ENCODE measurements at places on chromosomes 6 and 20.

- no peak for DNase-seq
Measured at GRCh38 chr6:26032340-26033084, 54.7 kb upstream of the HFE start.

DNA sequence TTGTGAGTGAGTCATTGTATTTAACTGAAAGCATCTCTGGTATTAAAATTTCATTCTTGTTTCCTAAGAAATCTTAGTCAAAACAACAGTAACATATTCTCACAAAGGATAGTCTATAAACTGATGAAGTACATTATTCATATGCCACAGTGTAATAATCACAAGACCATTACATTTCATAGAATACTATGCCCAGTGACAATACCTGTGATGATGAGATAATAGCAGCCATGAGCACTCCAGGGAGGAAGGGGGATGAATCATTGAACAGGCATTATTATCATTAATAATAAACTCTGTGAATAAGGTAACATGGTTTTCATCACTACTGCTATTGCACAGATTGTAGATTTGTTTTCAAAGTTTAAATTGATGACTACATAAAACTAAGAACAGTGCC is 667.9 kb downstream of the EPM2A start:
- no peak for DNase-seq

DNA sequence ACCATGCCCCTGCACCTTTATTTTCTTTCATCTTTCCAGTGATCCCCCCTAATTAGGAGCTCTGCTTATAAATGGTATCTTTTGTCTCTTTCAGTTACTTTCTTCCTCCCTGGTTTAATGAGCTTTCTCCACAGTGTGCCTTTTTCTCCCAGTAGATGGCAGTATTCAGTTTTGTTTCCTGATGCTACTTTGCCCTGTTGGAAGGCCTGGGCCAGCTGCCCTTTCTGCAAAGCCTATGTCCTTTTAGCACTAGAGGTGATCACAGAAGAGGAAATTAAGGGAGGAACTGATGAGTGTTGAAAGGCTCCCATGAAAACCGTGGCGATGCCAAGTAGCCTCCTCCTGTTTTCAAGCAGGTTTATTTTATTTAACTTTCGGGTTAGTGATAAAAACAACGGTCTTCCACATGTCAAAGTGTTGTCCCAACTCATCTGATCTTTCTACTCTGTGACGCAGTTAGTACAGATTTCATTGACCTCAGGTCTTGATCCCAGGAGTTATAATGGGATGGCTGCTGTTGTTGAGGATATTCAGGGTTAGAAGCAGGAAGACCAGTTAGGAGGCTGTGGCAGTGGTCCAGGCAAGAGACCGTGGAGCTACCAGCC is 184.2 kb upstream of the BMP2 start:
- DNase-seq = no peak

DNA sequence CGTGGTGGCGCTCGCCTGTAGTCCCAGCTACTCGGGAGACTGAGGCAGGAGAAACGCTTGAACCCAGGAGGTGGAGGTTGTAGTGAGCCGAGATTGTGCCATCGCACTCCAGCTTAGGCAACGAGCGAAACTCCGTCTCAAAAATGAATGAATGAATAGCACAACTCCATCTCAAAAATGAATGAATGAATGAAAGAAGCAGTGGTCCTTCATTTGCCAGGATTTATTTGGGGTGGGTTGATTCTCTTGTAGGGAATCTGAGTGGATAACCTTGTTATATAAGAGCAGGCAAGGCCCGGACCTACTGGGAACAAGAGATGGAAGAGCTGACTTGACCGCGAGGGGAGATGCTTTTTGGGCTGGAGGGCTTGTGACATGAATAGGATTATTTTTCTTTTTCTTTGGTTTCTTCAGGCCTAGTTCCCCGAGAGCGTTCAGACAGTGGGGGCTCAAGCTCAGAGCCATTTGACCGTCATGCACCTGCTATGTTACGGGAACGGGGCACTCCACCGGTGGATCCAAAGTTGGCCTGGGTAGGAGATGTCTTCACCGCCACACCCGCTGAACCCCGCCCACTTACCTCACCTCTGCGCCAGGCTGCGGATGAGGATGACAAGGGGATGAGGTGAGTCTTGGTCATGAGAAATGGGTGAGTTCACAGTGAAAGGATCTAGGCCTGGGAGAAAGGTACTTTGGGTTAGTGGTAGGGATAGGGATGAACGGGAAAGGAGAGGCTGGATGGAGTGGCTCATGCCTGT is 9.8 kb downstream of the PRRC2A start:
- DNase-seq = no peak

GRCh38 chr6:165515963-165516624 is 146.9 kb downstream of the PDE10A start:
- no peak for DNase-seq

GRCh38 chr20:1338801-1339200 is 9.9 kb upstream of the SDCBP2 start:
- no peak for DNase-seq

DNA sequence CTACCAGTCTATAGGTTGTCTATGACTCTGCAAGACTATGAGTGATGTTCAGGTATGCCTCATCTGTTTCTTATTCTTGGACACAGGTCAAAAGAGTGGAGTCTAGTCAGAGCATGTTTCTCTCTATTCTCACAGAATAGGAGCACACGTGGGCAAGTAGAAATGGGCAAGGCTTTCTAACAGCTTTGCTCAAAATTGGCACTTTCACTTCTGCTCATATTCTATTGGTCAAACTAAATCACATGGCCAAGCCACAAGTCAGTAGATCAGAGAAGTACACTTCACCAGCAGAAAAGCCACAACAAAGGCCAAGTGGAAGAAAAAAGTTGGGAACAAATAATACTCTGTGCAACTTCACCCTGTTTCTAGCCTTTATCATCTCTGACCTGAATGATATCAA is 354.5 kb upstream of the SYNCRIP start:
- DNase-seq = no peak

DNA sequence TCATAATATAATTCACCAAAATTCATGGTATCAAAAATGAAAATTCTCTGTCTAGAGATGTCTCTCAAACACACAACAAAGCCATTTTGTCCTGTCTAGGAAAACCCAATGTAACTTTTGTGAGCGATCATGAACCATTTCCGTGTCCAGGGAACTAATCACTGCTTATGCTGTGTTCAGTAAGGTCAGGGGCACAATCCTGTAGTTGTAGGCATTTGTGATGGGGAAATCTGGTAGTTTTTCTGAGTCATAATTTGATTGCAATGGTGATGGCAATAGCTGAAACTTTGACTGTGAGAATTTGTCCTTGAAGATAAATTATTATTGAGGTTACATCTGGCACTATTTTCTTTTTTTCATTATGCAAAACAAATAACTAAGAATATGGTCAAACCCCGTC is 21.0 kb upstream of the GCLC start:
- DNase-seq = no peak

DNA sequence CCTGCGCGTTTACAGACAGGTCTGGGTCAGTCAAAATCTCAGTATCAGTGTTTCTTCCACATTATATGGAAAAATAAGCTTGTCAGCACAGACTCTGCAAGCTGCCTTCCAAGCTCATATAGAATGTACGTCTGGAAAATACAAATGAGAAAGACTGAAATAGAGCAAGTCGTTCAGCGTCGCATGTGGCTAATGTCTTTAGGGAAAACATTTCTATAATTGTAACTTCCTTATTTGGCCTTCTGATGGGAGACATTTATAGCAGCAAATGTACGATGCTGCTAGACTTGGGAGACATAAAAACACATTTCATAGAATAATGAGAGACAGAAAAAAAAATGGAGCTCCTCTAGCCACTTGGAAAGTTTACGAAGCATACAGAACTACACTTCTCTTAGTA is 122.2 kb downstream of the KIF16B start:
- no peak for DNase-seq

- DNase-seq = no peak
Measured at GRCh38 chr6:87213364-87213763, 58.0 kb downstream of the ZNF292 start.

GRCh38 chr6:24980507-24981385 is 45.0 kb upstream of the RIPOR2 start:
- DNase-seq = no peak

GRCh38 chr6:132764370-132764769 is 6.7 kb upstream of the VNN2 start:
- no peak for DNase-seq

DNA sequence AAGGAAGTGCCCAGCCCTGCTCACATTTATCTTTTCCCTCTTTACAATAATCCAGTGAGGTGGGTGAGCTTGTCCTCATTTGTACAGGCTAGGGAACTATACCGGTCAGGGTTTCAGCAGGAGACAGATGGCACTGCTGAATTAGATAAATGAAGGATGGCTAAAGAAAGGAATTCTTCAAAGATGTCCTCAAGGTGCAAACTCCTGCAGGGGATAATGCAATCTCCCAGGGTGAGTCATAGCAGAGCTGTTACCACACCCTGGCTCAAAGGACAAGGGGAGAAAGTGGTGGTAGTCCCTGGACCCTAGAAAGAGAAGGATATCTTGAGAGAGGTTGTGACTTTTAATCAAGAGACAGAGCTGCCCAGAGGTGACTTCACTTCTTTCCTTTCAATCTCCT is 66.7 kb downstream of the RFPL4B start:
- no peak for DNase-seq

DNA sequence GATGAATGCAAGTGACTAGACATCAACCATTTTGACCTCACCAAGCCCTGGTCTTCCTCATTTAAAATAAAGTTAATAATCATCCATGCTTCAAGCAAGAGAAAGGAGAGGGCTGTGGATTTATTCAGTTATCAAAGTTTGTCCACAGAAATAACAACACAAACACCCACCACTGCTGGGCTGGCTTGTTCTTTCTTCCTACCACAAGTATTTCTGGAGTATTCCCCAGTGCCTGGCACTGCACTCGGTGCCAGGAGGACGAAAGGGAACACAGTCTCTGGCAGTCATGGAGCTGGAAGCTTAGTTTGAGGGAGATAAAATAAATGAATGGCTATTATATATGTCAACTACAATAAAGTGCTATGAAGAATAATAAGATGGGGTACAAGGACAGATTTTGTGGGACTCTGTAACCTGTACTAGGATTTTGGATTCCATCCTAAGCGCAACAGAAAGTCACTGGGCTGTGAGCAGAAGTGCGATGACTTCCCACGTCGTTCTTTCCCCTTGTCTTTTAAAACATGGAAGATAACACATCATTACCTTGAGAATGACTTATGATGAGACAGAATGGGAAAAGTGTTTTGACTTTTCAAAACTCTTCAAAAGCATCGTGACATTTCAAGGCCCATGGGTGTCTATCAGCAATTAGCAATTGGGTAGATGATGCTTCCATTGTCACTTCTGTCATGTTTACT is 74.5 kb upstream of the TRAF3IP2 start:
- no peak for DNase-seq

DNA sequence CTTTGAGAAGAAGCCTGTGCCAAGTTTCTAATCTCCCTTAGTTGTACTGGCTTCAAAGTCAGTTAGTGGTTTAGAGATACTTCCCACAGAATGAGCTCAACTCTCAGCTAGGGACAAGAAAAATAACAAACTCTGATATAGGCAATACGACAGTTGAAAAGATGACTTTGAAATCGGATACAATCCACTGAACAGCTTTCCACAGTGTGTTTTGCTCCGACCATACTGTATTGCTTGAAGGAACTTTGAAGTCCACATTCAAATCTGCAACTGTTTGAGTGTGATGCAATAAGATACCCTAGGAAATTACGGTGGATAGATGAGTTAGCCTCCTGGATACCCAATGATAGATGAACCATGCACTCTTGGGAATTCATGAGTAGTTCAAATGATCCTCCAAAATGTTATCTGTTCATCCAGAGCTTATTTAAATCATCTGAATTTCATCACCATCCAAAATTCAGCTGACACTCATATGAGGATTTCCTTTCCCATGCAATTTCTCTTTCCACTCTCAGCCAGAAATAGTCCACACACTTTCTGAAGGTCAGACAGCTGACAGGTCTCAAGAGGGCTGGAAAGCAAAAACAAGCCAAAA is 443.8 kb downstream of the HAO1 start:
- no peak for DNase-seq

DNA sequence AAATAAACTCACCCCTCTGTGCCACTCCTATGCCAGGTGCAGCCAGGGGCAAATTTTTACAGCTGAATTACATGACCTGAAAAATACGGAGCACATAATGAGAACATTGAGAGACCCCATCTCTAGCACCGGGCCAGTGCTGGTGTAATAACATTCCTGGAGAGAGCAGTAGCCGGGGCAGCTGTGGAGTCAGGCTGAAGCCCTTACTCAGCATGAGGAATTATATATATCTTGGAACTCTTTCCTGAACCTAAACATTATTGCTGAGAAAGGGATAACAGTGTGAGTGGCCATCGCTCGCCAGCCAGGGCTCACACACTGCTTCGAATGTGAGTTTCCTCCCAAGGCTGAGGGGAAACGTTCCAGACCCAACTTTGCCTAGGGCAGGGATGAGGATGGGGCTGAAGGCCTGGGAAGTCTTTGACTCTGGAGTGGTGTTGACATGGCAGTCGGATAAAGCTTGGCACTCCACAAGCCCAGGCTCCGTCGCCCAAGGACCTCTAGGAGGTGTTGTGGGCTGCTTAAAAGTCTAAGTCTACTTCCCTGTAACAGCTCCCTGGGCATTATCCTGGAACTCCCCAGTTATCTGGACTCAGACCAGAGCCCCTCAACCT is 269.8 kb downstream of the CDC5L start:
- DNase-seq = no peak

DNA sequence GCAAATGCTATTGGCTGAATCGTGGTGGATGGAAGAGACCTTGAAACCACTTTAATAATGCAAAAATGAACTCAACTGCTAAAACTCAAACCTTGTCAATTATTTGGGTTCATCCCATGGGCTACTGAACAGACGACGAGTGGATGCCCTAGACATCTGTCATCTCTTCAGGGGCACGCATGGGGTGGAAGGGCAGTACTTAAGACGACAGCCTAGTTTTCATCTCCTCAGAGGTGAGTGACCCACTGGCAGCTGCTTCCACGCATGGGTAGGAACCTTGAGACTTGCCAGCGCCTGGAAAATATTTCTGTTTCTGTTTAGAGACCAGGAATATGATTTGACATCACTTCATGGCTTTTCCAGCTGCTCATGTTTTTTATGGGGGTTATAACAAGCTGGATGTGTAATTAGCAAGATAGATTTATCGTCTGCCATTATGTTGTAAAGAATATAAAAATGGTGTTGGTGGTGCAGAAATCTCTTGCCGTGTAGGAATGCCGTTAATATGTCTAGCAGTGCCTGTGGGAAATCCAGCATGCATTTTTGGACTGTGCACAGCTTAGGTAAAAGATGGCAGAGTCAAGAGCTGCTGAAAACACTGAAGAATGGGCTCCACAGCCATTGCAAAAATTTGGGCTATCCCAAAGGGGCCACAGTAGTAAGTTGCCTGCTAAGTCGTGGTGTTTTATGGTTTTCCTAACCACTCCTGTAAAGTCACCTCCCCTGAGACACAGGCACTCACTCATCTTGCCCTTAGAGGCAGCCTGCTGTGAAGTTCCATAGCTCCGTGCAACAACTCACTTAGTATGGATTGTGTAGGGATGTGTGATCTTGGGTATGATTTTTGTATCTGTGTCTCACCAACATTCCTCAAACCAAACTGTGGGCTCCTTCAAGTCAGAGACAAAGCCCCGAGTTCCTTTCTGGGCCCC is 203.3 kb downstream of the EYA2 start:
- no peak for DNase-seq

GRCh38 chr6:56959094-56959493 is 4.2 kb downstream of the BEND6 start:
- no peak for DNase-seq

Measured in activated CD8-positive, alpha-beta memory T cell treated with anti-CD3 and anti-CD28 coated beads, Interleukin-2, amount 50 U/mL, for 4 hours (primary cell).